ENCODE measurements at places on chromosomes 5 and 9. TPM values are rescaled to one million over a fixed set of nuclear protein-coding genes. Genes with fewer than 3 reads are reported as not detected.

MEIKIN gene
- not detected for total RNA-seq

TAS2R1 gene
- not detected for total RNA-seq

AJM1 gene
- total RNA-seq = 13.2 TPM

FAM78A gene
- under 0.01 TPM for total RNA-seq

SPATA31A5 gene
- not detected for total RNA-seq

FREM1 gene
- 9.1 TPM for total RNA-seq

GLDC gene
- not detected for total RNA-seq

ENTPD8 gene
- total RNA-seq = 2.3 TPM

STPG3 gene
- total RNA-seq = not detected
